ENCODE measurements at places on chromosomes 11 and 22. TPM values are rescaled to one million over a fixed set of nuclear protein-coding genes. Genes with fewer than 3 reads are reported as not detected.

The CCDC15 gene
- total RNA-seq = 12.1 TPM

- no peak for DNase-seq
These were observed 433.3 kb upstream of the CHORDC1 start for GRCh38 chr11:90656171-90656570.

DNA sequence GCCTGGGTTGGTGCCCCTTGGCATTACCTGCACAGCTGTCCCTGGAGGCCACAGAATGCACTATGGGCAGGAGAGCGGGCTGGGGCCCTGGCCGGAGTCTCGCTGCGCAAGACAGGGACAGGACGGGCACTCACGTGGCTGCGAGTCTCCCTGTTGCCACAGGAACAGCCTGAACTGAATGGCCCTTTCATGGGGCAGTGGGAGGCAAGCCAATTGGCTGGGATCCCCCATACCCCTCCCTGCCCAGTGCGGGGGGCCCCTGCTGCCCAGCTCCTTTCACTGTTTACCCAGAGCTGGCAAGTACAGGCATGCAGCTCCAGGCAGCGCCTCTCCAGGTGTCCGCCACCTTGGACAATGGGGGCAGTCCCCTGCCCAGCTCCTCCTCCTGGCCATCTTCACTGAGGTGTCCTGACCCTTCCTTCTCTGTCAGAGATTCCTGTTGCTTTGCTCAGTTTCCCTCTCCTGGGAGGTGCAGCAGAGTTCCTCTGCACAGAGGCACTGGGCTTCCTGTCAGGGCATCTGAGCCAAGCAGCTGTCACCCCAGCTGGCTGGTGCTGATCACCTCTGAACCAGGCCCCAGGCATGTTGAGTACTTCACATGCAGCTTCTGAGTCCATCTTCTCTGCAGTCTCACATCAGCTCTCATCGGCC is 5.2 kb downstream of the USP2 start:
- DNase-seq = no peak

DNA sequence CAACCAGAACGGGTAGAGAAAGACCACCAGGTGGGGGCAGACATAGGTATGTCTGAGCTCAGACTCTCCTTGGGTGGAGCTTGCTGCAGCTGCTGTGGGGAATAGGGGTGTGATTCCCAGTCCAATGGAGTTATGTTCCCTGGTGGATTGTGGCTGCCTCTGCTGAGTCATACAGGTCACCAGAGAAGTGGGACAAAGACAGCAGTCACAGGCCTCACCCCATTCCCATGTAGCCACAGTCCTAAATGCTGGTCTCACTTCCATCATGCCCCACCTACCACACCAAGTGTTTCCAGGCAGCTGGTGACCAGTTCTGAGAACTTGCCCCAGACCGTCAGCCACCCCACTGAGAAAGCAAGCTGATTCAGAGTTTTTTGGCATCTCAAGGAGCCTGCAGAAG is 17.5 kb downstream of the OR52E5 start:
- no peak for DNase-seq

- DNase-seq = no peak
These were observed 11.9 kb upstream of the ISX start for GRCh38 chr22:35054064-35054463.

GRCh38 chr11:15824060-15824459 is 532.3 kb downstream of the SOX6 start:
- no peak for DNase-seq

- no peak for DNase-seq
These were observed 81.0 kb downstream of the TRMU start for GRCh38 chr22:46416520-46416871.

GRCh38 chr11:43222215-43222614 is 89.6 kb upstream of the API5 start:
- no peak for DNase-seq

GRCh38 chr22:33476206-33476605 is 418.0 kb upstream of the SYN3 start:
- DNase-seq = no peak

- no peak for DNase-seq
These were observed 32.9 kb downstream of the FAT3 start for GRCh38 chr11:92257536-92257935.
